ENCODE measurements at places on chromosomes 2 and 18. TPM values are rescaled to one million over a fixed set of nuclear protein-coding genes. Genes with fewer than 3 reads are reported as not detected.

Gene CDK15
- 0.18 TPM for polyA plus RNA-seq

Gene STPG4
- polyA plus RNA-seq: not detected

Gene IHH
- 0.31 TPM for polyA plus RNA-seq

Gene LYPD1
- polyA plus RNA-seq: 0.24 TPM

Gene TAF1B
- polyA plus RNA-seq: 7.9 TPM

Gene OR6B3
- polyA plus RNA-seq: not detected

Gene TNFAIP6
- polyA plus RNA-seq: 0.51 TPM

Gene REG3G
- polyA plus RNA-seq: not detected

Gene PSMA8
- polyA plus RNA-seq: 0.04 TPM

Gene SCN2A
- 0.02 TPM for polyA plus RNA-seq

Gene GAD1
- polyA plus RNA-seq: 0.65 TPM

Gene ARL4C
- 16.3 TPM for polyA plus RNA-seq

Gene G6PC2
- polyA plus RNA-seq: not detected

Gene IL36RN
- 38.4 TPM for polyA plus RNA-seq

Gene LIMS2
- polyA plus RNA-seq: 32.4 TPM

Gene SERPINB4
- 68.4 TPM for polyA plus RNA-seq

Gene LOXL3
- 0.79 TPM for polyA plus RNA-seq

Gene CNTNAP5
- not detected for polyA plus RNA-seq

Gene RTTN
- polyA plus RNA-seq: 2.3 TPM

Gene NR4A2
- polyA plus RNA-seq: 1.6 TPM

Gene WIPF1
- polyA plus RNA-seq: 3.9 TPM

Gene MOCOS
- polyA plus RNA-seq: 4.2 TPM

Gene VAMP8
- polyA plus RNA-seq: 430 TPM

Gene LYG1
- 0.34 TPM for polyA plus RNA-seq

Gene ABCG5
- not detected for polyA plus RNA-seq

Gene RAB17
- polyA plus RNA-seq: 7.0 TPM

Gene POMC
- polyA plus RNA-seq: 0.59 TPM

Gene SKOR2
- not detected for polyA plus RNA-seq

Gene STAT4
- polyA plus RNA-seq: 0.75 TPM

Gene ITPRIPL1
- polyA plus RNA-seq: 0.84 TPM

Gene RNU2-63P
- not detected for polyA plus RNA-seq

Gene SERPINB11
- 6.4 TPM for polyA plus RNA-seq

Gene PTPN4
- 4.5 TPM for polyA plus RNA-seq

Gene MAP3K20
- 5.0 TPM for polyA plus RNA-seq

Gene AQP12A
- polyA plus RNA-seq: not detected

Gene FABP1
- polyA plus RNA-seq: 0.12 TPM

Gene RAPH1
- 3.8 TPM for polyA plus RNA-seq

Gene GREB1
- 0.15 TPM for polyA plus RNA-seq

Gene WDR35
- polyA plus RNA-seq: 0.83 TPM

Gene C2orf92
- polyA plus RNA-seq: 14.3 TPM

Gene SH3RF3
- polyA plus RNA-seq: 1.3 TPM

Gene PID1
- 3.5 TPM for polyA plus RNA-seq

Gene RIT2
- not detected for polyA plus RNA-seq

Gene DCC
- polyA plus RNA-seq: not detected

Gene MC4R
- not detected for polyA plus RNA-seq

Gene MARCHF4
- not detected for polyA plus RNA-seq
